Iris pigment epithelial cell (primary cell): ENCODE measurements at places on chromosomes 16 and 17.
A peak's percentile ranks its signal among the peaks of the same experiment; 100 is the strongest.

GRCh38 chr17:72060084-72060483 is 60.7 kb upstream of the SOX9 start:
- no peak for DNase-seq

DNA sequence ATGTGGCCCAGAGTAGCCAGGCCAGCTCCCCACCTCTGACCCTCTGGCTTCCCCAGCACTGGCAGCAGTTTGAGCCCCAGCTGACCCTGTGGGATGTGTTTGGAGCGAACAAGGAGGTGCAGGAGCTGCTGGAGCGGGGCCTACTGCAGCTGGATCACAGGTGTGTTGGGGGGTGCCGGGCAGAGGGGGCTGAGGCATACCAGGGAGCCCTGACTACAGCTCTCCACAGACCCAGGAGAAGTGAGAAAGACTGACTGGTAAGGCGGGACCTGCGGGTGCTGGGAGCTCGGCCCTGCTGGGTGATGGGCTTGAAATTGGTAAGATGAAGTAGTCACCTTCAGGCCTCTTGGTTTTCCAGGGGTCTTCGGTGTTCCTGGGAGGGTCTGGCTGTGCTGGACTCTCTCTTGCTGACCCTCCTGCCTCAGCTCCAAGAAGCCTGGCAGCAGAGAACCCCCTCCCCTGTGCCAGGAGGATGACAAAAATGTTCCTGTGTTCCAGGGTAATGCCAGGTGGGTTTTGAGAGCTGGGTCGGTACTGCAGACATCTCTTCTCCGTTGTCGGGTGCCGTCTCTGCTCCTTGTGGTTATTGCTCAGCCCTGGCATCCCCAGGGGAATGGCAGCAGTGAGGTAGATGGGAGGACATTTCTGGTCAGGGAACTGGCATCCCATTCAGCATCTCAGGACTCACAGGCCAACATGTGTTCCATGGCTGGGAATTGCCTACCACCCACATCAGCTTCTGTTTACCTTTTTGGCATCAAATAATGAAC is 5.9 kb downstream of the RSAD1 start:
- DNase-seq = no peak

DNA sequence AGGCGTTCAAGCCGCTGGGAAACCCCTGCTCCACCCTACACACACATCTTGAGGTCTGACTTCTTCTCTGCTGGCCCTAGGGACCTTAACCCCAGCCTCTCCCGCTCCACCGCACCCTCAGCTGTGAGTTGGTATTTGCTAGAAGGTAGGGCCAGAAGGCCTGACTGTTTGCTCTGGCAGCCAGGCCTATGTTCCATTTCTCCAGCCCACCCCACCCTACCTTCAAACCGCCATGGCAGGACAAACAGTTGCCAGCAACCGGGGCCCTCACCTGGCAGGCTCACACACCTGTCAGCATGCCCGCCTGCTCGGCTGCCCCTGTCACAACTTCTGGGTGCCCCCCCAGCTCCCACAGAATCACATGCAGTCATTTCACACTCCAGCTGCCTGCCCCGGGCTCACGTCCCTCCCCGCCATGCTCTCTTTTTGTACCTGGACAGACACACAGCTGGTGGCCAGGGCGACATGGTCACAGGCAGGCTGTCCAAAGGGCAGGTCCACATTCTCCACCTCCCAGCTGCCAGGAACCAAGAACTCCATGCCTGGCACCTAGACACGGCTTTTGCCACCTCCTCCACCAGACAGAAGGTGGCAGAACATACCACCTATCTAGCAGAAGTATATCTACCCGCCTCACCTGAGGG is 2.6 kb upstream of the ATP2A3 start:
- DNase-seq = no peak

DNA sequence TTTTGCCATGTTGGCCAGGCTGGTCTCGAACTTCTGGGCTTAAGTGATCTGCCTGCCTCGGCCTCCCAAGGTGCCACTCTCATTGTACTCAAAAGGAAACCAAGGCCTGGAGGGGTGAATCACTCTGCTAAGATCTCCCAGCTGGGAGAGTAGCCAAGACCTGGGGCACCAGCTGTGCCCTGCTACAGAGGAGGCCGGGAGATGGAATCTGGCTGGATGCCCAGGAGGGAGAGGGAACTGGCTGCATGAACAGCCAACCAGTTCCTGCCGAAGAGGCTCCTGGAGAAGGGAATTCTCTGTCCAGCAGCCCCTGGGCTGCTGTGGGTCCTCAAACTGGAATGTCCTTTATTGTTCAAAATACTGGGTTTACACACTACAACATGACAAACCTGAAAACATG is 238.7 kb upstream of the CIBAR2 start:
- DNase-seq = peak; percentile 86

GRCh38 chr16:30368122-30368791 is 2.0 kb downstream of the TBC1D10B start:
- DNase-seq = peak; percentile 68

GRCh38 chr17:41069031-41069430 is 3.4 kb upstream of the KRTAP2-4 start:
- no peak for DNase-seq

- DNase-seq = peak; percentile 5
These were observed 835.6 kb upstream of the RBFOX1 start for GRCh38 chr16:6496996-6497395.

DNA sequence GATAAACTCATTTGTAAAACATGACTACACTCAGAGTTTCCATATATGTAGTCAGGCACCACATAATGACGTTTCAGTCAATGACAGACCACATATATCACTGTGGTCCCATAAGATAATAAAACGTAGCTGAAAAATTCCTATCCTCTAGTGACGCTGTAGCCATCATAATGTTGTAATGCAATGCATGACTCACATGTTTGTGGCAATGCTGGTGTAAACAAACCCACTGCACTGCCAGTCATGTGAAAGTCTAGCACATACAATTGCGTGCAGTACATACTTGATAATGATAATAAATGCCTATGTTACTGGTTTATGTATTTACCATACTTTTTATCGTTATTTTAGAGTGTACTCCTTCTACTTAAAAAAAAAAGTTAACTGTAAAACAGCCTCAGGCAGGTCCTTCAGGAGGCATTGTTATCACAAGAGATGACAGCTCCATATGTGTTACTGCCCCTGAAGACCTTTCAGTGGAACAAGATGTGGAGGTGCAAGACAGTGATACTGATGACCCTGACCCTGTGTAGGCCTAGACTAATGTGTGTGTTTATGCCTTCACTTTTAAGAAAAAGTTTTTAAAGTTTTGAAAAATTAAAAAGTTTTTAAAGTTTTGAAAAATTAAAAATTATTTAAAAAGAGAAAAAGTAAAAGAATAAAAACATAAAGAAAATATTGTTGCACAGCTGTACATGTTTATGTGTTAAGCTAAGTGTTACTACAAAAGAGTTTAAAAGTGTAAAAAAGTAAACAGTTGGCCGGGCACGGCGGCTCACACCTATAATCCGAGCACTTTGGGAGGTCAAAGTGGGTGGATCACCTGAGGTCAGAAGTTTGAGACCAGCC is 9.0 kb downstream of the STAT5B start:
- peak; percentile 97 for DNase-seq

GRCh38 chr16:57630407-57630797 is 2.0 kb downstream of the ADGRG1 start:
- no peak for DNase-seq

DNA sequence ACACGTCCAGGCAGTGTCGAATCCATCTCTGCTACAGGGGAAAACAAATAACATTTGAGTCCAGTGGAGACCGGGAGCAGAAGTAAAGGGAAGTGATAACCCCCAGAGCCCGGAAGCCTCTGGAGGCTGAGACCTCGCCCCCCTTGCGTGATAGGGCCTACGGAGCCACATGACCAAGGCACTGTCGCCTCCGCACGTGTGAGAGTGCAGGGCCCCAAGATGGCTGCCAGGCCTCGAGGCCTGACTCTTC is 7.2 kb upstream of the CD68 start:
- no peak for DNase-seq

DNA sequence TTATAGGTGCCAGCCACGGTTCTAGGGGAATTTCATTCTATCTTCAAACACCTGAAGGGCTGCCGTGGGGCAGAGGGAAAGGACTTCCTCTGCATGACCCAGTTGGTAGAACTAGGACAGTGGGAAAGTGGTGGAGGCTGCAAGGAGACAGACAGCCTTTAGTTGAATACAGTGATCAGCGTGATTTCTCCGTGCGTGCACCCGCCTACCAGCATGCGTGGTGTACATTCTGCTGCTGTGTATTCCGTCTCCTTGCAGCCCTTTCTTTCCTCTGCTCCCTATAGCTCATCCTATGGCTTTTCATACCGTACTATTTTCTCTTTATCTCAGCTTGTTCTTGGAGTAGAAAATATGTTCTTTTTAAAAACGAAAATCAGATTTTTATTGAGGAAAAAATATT is 146.9 kb downstream of the MRM1 start:
- no peak for DNase-seq

GRCh38 chr17:7589204-7589868 is 558 bp downstream of the SOX15 start:
- peak; percentile 84 for DNase-seq

- DNase-seq = no peak
These were observed 6.3 kb upstream of the ERCC4 start for GRCh38 chr16:13913374-13914292.
